Stimulated activated CD4-positive, alpha-beta T cell treated with anti-CD3 and anti-CD28 coated beads, Interleukin-4, amount 100 ng/mL, for 4 hours (primary cell): ENCODE measurements at places on chromosomes 7 and 10.

- no peak for DNase-seq
These were observed 234.5 kb downstream of the TCERG1L start for GRCh38 chr10:131077031-131077430.

GRCh38 chr7:3378390-3379150, 77.5 kb downstream of the SDK1 start:
- no peak for DNase-seq

DNA sequence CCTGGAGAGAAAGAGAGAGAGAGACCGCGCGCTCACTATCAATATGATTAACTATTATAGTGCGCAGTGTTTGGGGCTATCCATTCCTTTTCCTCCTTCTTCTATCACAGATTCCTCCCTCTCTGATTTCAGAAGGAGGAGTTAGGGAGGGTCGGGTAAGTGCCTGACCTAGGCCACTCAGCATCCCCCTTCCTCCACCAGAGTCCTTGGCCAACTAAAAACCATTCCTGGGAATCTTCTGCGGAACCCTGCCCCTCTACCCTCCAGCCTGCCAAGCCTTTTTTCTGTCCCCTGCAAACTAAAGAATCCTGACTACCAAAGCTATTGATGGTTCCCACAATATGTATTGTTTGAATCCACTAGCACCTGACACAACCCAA, 256.2 kb upstream of the NFE2L3 start:
- no peak for DNase-seq

DNA sequence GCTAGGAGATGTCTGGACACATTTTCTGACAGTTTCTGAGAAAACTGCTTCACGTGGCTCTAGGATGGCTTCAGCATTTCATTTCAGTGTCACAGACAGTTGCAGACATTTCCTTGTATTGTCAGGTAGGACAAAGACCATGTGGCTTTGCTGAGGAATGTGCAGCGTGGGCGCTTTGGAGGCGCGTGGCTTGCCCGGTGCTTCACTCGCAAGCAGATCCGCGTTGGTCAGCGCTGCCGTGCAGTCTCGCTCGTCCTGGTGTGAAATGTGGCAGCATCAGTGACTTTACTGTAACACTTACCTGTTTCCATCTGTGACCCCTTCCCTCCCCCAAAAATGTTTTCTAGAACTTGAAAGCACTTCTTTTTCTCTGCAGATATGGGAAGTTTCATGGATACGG, 340.5 kb downstream of the SDK1 start:
- no peak for DNase-seq

DNA sequence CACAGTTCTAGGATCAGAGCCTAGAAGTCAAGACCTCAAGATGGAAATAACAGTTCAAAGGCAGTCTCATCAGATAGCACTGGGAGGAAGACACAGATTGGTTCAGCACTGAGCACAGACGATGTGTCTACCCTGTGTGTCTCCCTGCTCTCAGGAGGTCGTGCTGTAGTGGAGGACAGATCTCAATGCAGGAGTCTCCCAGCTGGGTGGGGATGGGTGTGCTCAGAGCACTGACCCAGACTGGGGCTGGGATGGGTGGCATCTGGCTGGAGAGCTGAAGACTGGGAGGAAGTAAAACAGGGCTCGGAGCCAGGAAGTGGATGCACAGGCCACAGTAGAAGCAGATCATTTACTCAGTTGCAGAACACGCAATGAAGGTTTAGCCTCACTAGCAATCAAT, 69.5 kb upstream of the GDF10 start:
- DNase-seq, result no peak

DNA sequence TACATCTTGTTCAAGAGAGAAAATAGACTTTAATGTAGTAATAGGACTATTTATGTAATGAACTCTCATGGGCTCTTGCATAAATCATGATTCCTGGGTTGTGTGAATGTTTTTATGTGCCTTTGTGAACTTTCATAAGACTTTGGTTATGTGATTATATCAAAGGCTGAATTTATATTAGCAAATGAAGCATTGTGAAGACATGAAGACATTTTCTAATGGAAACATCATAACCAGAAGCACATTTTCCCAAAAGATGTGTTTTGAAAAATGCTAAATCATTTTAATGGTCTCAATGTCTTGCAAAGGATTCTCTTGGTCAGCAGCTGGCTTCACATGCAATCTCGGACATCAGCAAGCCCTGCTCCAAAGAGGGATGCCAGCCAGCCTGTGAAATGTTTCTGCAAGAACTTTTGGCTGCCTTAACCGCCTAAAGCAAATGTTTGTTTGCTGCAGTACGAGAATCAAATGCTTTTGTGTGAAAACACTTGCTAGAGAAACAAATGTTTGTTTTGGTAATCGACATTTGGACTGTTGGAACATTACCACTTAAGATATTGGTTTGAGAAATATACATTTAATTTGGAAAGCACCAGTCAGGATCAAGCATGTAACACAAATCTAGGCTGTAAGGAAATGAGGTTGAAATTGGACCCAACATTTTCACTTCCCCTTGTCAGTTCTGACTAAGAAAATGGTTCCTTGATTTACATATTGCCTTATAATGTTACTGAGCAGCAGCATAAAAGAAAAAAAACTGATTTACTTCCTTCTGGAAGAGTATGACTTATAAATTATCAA, 102.1 kb downstream of the RTKN2 start:
- no peak for DNase-seq

GRCh38 chr10:78778444-78779338, 290.1 kb upstream of the ZMIZ1 start:
- no peak for DNase-seq

GRCh38 chr7:124364283-124364682, 331.4 kb upstream of the TMEM229A start:
- no peak for DNase-seq

GRCh38 chr7:121273467-121274167, 55.2 kb upstream of the WNT16 start:
- no peak for DNase-seq

DNA sequence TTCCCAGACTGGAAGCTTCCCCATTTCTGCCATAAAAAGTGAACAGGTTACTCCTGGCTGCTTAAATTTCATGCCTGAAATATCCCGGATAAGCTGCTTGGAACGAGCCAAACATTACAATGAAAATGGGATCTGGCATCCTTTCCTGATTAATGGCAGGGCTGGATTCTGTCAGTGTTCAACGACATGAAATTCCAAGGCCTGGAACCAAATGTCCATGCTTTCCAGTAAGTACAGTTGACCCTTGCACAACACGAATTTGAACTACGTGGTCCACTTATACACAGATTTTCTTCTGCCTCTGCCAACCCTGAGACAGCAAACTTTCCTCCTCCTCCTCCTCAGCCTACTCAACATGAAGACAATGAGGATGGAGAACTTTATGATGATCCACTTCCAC, 65.4 kb downstream of the SGMS1 start:
- no peak for DNase-seq

DNA sequence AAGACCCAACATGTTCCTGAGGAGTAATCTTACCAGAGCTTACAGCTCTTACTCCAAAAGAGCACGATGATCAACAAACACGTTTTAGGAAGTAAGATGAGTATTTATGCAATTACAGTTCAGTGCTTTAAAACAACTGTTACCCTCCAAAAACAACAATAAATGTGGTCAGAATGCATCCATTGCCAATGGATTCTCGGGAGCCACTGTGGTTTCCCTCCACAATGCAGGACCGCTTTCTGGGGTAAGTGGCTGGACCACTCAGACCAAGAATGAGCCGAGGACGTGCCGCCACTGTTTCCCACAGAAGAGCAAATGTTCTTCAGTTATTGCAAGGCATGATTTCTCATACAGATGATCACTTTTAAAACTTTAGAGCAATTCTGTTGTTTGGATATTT, 232.3 kb upstream of the MKLN1 start:
- no peak for DNase-seq
